Memory B cell (primary cell): ENCODE measurements at places on chromosomes 13 and 19.

GRCh38 chr13:37869756-37870488, at the start of gene TRPC4:
TRPC4 (minus strand) TSS chr13:37869772; CDS start chr13:37783333, 86,439 bp downstream.
- DNase-seq, result no peak

DNA sequence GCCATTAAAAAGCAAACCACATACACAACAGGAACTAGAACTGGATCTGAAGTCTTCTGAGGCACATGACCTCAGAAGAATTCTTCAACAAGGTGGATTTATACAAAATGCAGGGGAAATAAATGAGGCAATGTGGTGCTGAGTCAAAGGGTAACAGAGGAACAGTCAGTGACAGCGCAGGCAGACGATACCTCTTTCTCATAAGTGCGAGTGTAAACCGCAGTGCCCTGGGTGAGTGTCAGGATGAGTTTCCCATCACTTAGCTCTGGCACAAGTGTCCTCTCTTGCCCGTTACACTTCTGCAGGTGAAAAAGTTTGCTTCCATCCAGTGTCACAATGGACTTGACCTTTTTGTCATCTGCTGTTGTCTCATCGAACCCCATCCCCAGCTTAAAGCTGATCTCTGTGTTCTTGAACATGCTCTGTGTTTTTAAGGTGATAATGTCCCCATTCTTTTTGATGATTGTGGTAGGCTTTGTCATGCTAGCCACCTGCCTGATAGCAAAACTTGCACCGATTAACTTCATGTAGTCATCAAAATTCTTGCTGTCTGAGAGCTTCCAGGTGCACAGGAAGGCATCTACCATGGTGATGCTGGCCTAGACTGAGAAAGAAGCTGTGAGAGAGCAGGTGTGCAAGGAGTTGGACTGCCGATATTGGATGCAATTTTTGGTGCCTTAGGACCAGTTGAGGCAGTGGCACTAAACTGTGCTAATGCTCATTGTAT, 97.3 kb downstream of the AKAP11 start:
- no peak for DNase-seq

DNA sequence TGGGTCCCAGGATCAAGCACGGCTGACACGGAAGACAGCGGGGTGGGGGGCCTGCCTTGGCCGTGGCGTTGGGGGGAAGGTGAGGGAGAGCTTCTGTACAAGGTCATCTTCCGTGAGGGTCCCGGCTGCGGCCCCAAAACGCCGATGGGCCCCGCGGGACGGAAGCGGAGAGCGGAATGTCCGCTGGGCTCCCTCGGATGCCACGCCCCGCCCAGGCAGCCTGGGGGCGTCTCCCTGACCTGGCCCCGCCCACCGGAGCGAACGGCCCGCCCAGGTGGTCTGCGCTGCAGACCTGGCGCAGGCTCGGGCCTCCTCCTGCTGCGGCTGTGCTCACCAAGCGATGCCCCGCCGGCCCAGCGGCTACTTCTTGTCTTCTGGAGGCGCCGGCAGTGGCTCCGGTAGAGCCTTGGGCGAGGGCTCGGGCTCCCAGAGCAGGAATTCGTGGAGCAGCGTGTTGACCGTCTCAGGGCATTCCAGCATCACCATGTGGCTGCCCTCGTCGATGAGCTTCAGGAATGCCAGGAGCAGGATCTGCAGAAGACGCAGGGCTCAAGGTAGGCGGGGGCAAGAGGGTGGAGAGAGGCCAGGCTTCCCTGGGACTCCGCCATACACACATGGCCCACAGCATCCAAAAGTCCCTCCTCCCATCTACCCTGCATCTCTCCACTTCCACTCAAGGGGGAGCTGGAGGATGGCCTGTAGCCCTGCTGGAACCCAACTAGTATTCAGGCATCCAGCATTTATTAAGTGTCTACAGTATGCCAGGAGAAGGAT, 10.7 kb downstream of the ABHD8 start:
- DNase-seq, result peak; percentile 87

- no peak for DNase-seq
Observed at GRCh38 chr19:39544226-39544903, 4.4 kb upstream of the EID2 start.

DNA sequence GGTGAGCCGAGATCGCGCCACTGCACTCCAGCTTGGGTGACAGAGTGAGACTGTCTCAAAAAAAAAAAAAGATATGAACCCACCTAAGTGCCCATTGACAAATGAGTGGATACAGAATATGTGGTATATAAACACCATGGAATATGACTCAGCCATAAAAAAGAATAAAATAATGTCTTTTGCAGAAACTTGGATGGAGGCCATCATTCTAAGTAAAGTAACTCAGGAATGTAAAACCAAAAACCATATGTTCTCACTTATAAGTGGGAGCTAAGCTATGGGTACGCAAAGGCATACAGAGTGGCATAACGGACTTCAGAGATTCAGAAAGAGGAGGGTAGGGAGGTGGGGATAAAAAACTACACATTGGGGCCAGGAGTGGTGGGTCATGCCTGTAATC, 29.5 kb downstream of the PLA2G4C start:
- no peak for DNase-seq

- DNase-seq, result no peak
Observed at GRCh38 chr19:24033963-24034342, 53.0 kb upstream of the ZNF254 start.

- no peak for DNase-seq
Observed at GRCh38 chr13:83752141-83752540, 130.1 kb downstream of the SLITRK1 start.

GRCh38 chr13:20249913-20250312, 17.8 kb upstream of the GJB6 start:
- DNase-seq, result no peak

GRCh38 chr19:52679598-52679997, 41.4 kb upstream of the ZNF83 start:
- no peak for DNase-seq

- DNase-seq, result no peak
Observed at GRCh38 chr19:1360818-1361461, 22.8 kb upstream of the NDUFS7 start.

GRCh38 chr13:76741046-76741445, 145.2 kb downstream of the KCTD12 start:
- no peak for DNase-seq

DNA sequence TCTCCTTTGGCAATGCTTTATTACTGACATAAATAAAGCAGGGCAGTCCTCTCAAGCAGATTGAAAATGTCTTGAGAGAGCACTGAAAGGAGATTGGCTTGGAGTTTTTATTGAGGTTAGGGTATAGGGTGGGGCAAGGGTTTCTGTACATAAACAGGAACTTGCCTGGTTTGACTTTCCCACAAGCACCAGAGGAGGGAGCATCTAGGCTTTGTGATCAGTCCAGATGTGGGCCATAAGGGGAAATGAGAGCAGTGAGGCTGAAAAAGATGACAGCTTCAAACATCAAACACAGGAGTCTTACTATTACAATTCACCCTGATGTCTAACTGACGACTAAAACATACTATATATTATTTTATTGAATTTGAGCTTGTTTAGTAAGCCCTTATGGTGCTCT, 260.9 kb downstream of the MTUS2 start:
- DNase-seq, result no peak

GRCh38 chr19:435707-436412, 25.0 kb downstream of the SHC2 start:
- no peak for DNase-seq

GRCh38 chr13:37407156-37407555, 191.4 kb downstream of the POSTN start:
- DNase-seq, result no peak

DNA sequence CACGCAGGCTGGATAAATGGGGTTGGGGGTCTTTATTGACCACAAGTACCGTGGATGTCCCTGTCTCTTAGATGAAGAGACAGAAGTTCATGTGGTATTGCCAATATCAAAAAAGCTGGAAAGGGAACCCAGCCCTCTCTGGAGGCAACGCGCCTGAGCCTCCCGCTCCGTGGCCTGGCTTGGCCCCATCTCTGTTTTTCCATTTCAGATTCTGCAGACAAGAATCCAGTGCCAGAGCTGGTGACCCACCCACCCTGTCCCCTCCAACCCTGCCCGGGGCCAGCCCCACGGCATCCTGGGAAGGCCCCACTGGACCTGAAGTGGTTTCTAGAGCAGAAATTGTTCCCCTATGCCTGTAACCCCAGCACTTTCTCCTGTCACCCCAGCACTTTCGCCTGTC, 57.7 kb downstream of the PTPRS start:
- no peak for DNase-seq

- no peak for DNase-seq
Observed at GRCh38 chr13:24396821-24397220, 87.4 kb downstream of the C1QTNF9 start.

GRCh38 chr13:110387451-110388107, 80.5 kb downstream of the COL4A2 start:
- DNase-seq, result no peak

GRCh38 chr13:22800526-22801401, 380.0 kb upstream of the SGCG start:
- DNase-seq, result no peak

DNA sequence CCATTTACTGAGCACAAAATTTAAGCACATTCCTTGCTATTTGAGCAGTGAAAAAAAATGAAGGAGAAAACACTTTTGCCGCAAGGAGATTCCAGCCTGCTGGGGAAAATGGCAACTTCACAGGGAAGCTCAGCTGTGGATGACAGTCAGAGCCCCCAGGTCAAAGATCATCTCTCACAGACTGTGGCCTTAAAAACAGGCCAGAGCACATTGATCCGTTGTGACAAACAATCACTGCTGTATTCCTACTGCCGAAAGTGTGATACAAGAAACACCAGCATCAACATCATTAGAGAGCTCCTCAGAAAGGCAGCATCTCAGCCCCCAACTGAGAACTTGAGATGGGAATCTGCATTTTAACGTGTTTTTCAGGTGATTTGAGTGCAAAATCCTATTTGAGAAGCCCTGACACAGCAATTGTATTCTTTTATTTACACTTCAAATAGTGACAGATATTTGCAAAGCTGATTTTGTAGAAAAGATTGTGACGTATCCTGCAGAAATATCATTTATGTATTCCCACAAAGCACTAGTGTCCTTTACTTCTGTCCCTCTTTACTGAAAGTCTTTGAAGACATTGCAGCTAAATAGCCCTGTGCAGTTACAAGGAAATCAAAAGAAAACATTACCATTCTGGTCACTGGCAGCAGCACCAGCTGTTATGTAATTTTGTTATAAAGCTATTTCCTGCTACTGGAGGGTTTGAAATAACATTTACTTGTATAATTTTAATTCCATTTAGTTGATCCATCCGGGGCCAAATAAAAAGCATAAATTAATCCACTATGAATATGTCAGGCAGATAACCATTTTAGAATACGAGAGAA, 652.0 kb downstream of the LIG4 start:
- no peak for DNase-seq

DNA sequence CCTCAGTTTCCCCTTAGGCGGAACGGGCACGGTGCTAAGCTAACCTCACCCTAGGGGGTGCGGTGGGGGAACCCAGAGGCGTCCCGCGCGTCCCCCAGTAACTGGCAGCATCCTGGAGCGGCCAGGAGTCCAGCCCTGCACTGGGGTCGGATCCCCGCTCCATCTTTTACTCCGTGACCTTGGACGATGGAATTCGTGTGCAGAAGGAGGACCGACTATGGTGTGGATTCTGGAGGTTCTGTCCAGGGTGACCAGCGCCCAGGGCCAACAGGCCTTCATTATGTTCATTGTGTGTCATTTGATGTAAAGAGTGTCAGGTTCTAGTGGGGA, 630 bp downstream of the SPPL2B start:
- no peak for DNase-seq

DNA sequence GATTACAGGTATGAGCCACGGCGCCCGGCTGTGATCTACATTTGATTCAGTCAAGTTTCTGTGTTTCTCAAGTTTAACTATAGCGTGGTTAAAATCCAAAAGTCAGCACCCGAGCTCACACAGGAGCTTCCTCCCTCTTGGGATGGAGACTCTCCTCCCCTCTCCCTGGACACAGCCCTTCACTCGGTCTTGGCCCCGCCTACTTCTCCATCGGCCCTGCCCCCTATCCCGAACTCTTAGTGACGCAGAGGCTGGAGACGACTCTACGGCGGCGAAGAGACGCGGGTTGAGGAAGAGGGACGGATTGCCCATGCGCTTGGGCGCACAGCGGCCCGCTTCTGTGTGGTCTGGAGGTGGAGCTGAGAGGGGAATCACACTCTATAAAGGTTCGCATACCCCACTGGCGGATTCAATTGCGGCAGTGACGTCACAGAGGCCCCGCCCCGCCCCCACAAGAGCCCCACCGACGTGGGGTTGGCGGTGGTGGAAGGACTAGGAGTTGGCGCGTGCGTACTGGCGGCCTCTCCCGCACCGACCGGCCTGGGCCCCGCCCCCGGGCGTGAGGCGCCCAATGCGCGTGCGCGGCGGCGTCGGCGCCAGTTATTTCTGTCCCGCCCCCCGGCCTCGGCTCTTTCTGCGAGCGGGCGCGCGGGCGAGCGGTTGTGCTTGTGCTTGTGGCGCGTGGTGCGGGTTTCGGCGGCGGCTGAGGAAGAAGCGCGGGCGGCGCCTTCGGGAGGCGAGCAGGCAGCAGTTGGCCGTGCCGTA, at the start of gene TRIM28:
Gene TRIM28 (plus strand): TSS at position 239 of the 765 bp plus-strand sequence. CDS start 694 bp downstream, outside the sequence.
- peak; percentile 100 for DNase-seq

GRCh38 chr19:12669270-12670158, 2.9 kb downstream of the WDR83 start:
- peak; percentile 78 for DNase-seq

DNA sequence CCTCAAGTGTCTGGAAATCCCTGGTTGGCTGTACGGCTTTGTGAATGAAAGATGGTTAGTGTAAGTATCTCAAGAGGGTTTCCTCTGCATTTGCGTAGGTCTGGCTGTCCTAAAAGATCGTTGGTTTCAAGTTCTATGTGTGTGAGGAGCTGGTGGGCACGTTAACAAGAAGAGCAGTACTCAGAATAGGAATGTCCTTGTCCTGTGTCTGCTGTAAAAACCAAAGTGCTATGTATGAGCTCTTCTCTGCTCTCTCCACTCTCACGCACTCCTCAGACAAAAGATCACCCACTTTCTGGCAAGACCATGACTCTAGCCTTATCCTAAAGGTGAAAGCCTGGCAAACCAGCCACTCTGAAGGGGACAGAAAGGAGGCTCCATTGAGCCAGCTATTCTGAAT, 39.1 kb downstream of the USP12 start:
- no peak for DNase-seq

- DNase-seq, result no peak
Observed at GRCh38 chr13:110266983-110267382, 40.0 kb downstream of the COL4A1 start.

GRCh38 chr19:3474010-3474409, 6.3 kb downstream of the SMIM24 start:
- DNase-seq, result no peak
